ENCODE measurements at places on chromosomes 16 and 17. TPM values are rescaled to one million over a fixed set of nuclear protein-coding genes. Genes with fewer than 3 reads are reported as not detected.

The SDR42E1 gene
- 14.9 TPM for polyA plus RNA-seq

DNA sequence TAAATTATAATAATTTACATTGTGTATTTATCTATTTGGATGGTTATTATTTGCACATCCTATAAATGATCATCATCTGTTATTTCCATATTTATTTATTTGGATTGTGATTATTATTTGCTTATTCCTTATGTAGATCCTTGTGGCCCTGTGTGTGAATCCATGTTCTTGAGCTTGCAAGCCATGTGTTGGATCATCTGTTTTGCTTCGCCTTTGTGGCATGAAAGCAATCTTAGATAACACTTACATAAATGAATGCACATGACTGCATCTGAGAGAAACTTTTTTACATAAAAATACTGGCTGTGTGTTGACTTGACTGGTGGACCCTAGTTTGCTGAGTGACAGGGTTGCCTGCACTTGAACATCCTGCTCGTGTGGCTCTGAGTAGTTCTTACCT is 1024.5 kb upstream of the RBFOX1 start:
- no peak for DNase-seq

GRCh38 chr17:79579074-79579800 is 31.6 kb downstream of the RBFOX3 start:
- no peak for DNase-seq

- DNase-seq = no peak
Measured at GRCh38 chr16:87254734-87255133, 62.5 kb downstream of the C16orf95 start.

DNA sequence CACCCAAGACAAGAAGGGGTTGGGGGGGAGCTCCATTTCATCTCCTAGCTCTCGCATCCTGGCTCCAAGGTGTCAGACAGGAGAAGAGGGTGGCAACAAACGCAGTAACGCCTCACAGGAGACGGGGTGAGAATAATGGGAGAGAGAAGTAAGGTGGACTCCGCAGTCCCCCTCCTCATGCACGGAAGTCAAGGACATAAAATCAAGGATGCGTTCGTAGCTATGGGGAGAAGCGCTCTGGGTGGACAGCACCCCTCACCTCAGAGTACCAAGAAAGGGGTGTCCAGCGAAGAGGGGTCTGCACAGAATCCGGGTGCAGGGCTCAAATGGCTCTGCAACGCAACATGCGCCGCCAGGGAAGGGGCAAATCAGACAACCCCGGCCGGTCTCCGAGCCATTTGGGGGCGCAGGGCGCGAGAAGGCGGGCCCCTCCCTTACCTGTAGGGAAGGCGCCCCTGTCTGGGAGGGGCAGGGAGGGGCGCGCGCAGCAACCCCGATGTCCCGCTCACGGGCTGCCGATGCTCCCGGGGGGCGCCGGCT is 555 bp downstream of the HDAC5 start:
- no peak for DNase-seq

DNA sequence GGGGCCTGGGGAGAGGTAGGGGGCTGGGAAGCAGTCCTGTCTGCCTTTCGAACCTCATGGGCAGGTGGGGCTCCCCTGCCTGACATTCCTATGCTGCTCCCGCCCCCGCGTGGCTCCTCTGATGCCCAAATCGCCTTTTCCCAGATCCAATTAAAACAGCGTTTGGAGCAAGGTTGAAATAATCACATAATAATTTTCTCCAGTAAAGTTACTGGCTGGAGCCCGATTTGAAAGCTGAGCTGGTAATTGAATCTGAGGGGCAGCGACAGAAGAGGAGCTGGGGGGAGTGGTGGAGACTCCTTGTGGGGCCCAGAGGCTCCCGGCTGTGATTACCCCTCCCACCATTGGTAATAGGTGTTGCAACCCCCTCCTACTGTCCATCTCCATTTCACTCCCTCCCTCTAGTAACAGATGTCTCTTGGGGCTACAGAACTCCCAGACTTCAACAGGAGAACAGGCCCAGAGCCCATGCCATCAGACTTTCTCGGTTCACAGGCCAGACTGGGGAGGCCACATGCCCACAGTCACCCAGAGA is 38.9 kb upstream of the C1QL1 start:
- no peak for DNase-seq
